ENCODE measurements at places on chromosomes 2 and 18.

DNA sequence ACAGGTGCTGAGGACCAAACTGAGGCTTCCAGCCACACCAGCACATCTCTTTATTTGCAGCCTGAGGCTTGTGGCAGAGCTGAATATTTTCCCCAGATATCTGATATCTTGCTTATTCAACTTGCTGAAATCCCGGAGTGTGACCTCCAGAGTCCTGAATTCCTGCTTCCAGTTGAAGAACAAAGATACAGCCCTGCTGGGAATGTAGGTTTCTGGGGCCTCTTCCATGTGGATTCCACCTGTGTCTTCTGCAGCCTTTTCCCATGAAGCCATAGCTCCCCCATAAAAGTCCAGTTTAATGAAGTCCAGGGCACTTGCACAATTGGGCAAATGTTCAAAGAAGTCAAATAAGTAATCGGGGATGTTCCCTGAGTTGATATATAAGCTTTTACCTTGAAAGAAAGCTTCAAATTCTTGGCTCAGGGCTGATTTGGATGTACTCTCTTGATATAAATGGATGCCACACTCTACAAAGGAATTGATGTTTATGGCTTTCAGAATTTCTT is 14.9 kb downstream of the NLRC4 start:
- DNase-seq: no peak

- DNase-seq: no peak
Observed at GRCh38 chr2:168568476-168569267, 112.6 kb downstream of the CERS6 start.

- no peak for DNase-seq
Observed at GRCh38 chr2:146079216-146079615, 1559.3 kb upstream of the ZEB2 start.

DNA sequence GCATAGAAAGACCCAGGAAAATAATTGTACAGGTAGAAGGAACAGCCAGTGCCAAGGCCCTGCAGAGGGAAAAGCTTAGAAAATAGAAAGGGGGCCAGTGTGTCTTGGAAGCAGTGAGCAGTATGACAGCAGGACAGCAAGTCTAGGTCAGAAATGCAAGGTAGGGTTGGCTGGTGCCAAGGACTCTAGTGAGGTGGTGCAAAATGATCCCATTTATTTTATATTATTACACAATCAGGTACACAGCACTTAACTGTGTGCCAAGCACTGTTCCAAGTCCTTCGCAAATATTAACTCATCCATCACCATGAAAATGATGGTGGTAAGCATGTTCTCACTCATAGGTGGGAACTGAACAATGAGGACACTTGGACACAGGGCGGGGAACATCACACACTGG is 100.0 kb downstream of the AQP4 start:
- DNase-seq: no peak

GRCh38 chr2:136117909-136118818 is at the start of gene CXCR4:
TSS of gene CXCR4 (minus strand) at chr2:136118149. CDS start at chr2:136118060, 89 bp downstream.
- peak; percentile 91 for DNase-seq

GRCh38 chr18:48715711-48716361 is 177.0 kb downstream of the CTIF start:
- no peak for DNase-seq
